T47D (cell line): ENCODE measurements at places on chromosomes 11 and 22.

GRCh38 chr22:47051441-47052071 is 289.1 kb downstream of the TBC1D22A start:
- no peak for DNase-seq

- DNase-seq = no peak
Observed at GRCh38 chr11:103050351-103050750, 41.6 kb downstream of the DCUN1D5 start.

DNA sequence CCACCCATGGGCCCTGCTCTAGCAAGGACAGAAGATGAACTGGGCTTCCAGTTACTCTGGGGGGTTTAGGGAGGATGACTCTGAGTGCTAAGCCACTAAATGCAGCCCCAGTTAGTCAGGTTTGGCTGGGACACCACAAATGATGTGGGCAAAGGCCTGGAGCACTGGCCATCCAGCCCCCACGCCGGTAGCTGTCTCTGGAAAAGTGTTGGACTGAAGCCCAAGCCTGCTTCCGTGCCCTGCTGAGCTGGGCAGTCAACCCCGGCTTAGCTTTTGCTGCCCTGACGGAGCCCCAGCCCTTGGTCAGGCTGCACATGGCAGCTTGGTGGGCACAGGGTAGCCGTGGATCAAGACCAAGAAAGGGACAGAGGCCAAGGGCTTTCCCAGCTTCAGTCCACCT is 5.7 kb upstream of the GSTP1 start:
- no peak for DNase-seq

DNA sequence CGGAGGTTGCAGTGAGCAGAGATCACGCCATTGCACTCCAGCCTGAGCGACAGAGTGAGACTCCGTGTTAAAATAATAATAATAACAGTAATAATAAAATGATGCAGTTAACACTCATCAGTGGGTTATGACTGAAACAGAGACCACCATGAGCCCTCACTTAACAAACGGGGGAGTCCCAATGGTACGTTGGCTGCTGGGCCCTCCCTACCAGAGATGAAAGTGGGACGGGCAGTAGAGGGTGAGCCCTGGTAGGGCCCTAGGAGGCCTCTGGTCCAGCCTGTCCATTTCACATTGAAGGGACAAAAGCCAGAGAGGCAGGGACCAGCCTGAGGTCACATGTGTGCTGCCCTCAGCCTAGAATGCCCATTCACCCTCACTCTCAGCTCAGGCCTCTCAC is 13.7 kb upstream of the KIAA0930 start:
- no peak for DNase-seq

DNA sequence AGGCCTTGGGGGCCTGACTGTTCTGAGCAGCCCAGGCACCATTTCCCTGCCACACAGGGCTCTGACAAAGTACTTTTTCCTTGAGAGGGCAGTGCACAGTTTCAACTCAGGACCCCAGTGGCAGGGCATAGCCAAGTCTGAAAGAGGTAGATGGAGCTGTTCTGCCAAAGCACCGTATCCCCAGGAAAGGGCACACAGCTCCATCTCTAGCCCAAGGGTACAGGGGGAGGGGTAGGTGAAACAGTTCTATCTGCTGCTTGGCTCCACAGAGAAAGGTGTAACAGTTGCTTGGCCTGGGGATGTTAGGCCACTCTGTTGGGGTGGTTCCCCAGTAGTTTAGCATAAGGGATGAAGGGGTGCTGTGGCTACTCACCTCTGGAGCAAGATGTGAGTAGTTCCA is 47.8 kb downstream of the GDPD4 start:
- no peak for DNase-seq

DNA sequence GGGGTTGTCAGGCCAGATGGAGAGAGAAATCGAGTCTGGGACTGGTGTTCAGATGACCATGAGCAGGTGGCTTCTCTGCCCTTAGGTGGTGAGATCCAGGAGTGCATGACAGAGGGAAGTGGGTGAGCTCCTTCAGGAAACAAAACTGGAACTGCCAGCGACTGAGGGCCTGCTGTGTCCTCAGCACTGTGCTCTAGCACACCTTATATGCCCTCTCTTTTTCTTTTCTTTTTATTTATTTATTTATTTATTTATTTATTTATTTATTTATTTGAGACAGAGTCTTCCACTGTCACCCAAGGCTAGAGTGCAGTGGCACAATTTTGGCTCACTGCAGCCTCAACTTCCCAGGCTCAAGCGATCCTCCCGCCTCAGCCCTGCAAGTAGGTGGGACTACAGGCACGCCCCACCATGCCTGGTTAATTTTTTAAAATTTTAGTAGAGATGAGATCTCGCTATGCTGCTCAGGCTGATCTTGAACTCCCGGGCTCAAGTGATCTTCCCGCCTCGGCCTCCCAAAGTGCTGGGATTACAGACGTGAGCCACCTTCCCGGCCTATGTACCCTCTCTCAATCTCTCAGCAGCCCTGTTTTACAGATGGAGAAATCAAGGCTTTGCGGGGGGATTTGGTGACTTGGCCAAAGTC is 14.8 kb upstream of the RASD2 start:
- DNase-seq = no peak

GRCh38 chr11:1371377-1371776 is 18.4 kb upstream of the BRSK2 start:
- DNase-seq = no peak
